Regular cardiac myocyte (primary cell): ENCODE measurements at places on chromosomes 1 and 21. TPM values are rescaled to one million over a fixed set of nuclear protein-coding genes. Genes with fewer than 3 reads are reported as not detected.

DIO1 gene
- total RNA-seq = not detected in 2 replicates

CLEC20A gene
- not detected in 2 replicates for total RNA-seq

BATF3 gene
- total RNA-seq = 3.9 and 6.5 TPM in 2 replicates

S100A5 gene
- total RNA-seq = not detected in 2 replicates

MYCL gene
- total RNA-seq = 0.58 and 2.3 TPM in 2 replicates

EPS8L3 gene
- not detected in 2 replicates for total RNA-seq

SLFNL1 gene
- under 0.01 and 0.28 TPM in 2 replicates for total RNA-seq

FOXO6 gene
- under 0.01 TPM in 1 of 2 replicates, not detected in the other for total RNA-seq

ERG gene
- 0.19 and 0.56 TPM in 2 replicates for total RNA-seq

RPE65 gene
- total RNA-seq = not detected in 2 replicates

ADIPOR1 gene
- total RNA-seq = 131 and 140 TPM in 2 replicates

CD48 gene
- not detected in 2 replicates for total RNA-seq

OVAAL gene
- under 0.01 TPM in 1 of 2 replicates, not detected in the other for total RNA-seq

ARHGEF16 gene
- 0.28 and 0.38 TPM in 2 replicates for total RNA-seq

OR2W3 gene
- 0.58 TPM in 1 of 2 replicates, not detected in the other for total RNA-seq

TEX38 gene
- not detected in 2 replicates for total RNA-seq

KCNE2 gene
- total RNA-seq = not detected in 2 replicates

RGSL1 gene
- total RNA-seq = not detected in 2 replicates

SPRR1B gene
- total RNA-seq = not detected in 2 replicates

SYTL1 gene
- total RNA-seq = under 0.01 TPM in 1 of 2 replicates, not detected in the other

AIM2 gene
- not detected in 2 replicates for total RNA-seq

FOXD3 gene
- not detected in 2 replicates for total RNA-seq

REN gene
- total RNA-seq = not detected in 2 replicates

CSF3R gene
- under 0.01 TPM in 1 of 2 replicates, not detected in the other for total RNA-seq

S100A2 gene
- total RNA-seq = 0.85 and 2.5 TPM in 2 replicates
